ENCODE measurements at places on chromosomes 4 and X.

DNA sequence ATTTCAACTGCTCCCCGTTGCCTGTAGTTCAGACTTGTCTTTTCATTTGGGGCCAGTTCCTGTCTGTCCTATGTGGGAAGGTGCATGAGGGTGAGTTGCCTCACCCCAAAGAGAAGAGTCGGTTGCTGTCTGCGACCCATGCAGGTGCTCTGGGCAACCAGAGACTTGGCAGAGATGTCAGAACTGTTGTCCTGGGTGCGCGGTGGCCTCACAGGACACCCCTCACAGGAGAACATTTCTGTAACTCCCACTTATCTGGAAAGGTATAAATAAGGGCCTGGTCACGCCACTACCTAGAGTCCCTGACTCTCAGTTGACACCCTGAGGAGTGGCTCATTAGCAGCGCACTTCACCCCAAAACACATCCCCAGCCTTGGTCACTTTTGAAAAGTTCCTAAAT, 9.7 kb upstream of the NAT8L start:
- DNase-seq: no peak

DNA sequence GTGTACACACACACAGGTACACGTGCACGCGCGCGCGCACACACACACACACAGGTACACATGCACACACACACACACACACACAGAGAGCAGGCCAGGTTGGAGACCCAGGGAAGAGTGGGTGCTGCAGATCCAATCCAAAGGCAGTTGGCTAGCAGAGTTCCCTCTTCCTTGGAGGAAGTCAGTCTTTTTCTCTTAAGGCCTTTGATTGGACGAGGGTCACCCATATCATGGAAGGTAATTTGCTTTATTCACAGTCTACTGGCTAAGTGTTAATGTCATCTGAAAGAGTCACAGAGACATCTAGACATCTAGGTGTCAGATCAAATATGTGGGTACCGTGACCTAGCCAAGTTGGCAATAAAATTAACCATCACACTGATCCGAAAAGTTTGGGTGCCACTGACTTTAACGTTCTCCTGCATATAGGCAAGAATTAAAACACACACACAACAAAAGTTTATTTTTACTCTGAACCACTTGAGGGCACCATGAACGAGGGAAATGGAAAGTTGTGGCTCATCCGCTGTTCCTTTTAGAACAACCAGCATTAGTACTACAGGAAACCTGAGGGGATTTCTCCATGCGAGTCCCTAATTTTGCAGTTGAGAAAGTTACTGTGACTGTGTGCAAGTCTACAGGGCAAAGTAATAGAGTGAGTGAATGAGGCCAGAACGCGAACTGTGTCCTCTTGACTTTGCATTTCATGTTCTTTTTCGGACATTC, 66.0 kb upstream of the STOX2 start:
- no peak for DNase-seq

- DNase-seq: no peak
Observed at GRCh38 chrX:44674906-44675305, 132.2 kb upstream of the FUNDC1 start.

DNA sequence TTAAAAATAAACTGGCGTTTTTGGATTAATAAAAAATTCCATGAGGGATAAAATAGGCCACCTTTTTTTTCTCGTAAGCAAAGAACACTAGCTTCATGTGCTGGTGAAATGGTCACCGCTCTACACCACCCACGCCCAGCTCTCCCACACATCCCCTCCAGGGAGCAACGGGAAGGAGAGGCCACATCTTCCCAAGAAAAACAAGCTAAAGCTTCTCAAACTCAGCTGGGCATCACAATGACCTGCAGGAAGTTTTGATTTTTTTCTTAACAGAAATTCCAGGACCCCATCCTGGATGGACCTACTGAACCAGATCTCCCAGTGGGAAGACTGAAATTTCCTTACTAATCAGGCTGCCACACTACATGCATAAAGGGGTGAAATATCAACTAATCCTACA, 9.8 kb downstream of the TSPAN5 start:
- no peak for DNase-seq

DNA sequence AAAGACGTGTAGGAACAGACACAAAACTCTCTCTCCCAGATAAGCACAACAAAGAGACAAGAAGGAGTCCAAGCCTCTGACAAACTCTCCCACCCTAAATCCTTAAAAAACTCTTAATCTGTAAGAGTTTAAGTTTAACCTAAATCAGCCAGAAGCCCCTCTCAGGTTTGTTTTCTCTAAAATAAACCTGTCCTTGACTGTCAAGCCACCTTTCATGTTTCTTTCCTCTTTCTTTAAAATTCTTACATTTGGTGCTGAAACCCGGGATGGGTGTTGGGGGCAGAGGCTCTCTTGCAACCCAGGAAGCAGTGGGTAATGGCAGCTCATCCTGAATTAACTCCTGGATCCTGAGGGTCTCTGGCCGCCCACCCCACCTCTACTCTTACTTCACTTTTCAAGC, 107.8 kb upstream of the TENT5D start:
- DNase-seq: no peak

DNA sequence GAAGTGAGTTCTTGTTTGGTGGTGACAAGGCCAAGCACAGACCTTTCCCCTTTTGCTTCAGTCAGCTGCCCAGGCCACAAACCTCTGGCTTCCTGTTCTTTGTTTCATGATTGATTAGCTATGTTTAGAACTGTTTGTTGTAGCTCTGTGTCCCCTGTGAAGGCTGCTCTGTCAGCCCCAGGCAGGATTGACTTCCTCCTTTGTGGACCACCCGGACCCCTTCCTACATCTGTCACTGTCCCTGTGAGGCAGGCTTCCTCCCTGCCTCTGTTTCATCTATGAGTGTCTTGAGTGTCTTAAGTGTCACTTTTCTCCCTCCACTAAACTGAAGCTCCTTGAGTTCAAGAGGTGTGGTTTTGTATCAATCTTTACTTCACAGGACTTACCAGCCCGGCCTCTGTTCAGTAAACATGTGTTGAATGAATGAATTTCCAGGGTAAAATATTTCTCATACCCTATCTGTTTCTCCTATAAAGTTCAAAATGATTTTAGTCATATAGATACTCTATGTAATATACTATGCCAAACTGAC, 83.5 kb downstream of the ZNF674 start:
- no peak for DNase-seq

All from uterus (tissue), 4 donors.